ENCODE measurements at places on chromosomes 4 and X.
A peak's percentile ranks its signal among the peaks of the same experiment; 100 is the strongest.

- DNase-seq: peak; percentile 55
Measured at GRCh38 chr4:27692158-27692557, 831.5 kb downstream of the STIM2 start.

GRCh38 chr4:185820146-185821028 is 8.4 kb upstream of the SORBS2 start:
- no peak for DNase-seq

- DNase-seq: no peak
Measured at GRCh38 chr4:152961014-152961772, 25.1 kb downstream of the FHDC1 start.

DNA sequence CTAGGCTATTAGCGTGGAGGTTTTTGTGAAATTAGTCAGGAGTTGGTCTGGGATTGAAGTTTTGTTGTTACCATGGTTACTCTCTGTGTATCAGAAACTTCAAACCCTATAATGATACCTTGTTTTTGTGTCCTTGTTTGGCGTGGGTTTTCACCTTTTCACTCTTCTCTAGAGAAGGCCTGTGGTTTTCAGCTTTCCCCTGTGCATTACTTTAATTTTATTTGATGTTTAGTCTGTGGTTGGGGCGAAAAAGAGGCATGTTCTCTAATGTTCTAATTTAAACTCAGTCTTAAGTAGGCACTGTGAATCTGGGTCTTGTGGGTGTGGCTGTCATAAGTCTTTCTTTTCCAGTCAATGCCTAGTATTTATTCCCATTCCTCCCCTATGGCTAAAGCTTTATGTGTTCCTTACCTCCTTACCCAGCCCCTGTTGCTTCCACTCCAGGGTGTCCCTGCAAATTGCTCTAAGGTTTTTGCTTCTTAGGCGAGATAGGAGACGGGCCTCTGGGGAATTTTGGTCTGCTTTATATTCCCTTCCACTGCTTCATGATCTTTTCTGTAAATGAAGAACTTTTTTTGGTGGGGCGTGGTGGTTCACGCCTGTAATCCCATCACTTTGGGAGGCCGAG is 326.3 kb upstream of the ZCCHC13 start:
- no peak for DNase-seq

- DNase-seq: no peak
Measured at GRCh38 chr4:654503-654845, 19.6 kb downstream of the ATP5ME start.

DNA sequence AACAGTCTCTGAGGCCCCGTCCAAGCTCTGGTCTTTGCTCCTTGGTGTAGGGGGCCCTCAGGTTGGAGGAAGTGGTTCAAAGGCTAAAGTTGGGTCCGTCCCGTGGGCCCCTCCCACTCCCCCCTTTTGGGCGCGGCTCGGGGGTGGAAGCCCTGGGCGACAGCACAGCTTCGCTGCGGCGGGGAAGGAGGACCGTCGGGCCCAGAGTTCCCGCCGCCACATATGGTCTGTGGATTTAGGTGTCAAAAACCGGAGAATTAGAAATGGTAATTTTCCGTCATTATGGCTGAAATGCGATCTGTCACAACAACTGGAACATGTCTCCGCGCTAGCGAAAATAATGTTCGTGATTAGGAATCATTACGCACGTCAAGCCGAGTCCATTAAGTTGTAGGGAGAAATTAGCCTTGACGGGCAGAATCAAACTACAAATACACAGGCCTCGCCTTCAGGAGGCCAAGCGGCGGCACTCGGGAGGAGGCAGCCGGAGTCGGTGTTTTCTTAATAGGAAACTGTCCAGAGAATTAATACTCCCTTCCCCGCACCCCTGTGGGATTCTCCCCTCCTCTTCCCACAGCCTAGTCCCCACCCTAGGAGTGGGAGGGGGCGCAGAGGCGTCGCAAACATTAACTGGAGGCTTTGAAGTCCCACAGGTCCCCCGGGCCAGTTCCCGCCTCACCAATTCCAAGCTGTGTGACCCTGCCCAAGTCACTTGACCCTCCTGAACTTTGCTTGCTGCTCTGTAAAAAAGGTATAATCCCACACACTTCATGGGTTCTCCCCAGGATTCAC is 15.0 kb downstream of the NKX3-2 start:
- DNase-seq: no peak

DNA sequence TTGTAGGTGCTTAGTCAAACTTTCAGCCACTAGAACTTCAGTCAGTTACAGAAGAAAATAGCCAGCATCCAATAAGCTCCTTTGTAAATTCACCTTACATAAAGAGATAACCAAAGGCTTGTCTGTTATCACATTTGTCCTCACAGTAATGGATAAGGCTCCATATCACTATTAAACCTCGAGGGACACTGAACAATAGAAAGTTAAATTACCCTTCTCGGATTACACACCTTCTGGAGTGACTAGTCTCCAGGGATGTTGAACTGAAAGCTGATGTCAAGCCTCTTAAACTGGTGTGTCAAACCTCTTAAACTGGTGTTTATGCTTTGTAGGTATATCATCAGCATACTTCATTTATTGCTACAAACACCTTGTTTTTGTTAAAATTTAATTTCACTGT is 639.0 kb downstream of the CENPC start:
- no peak for DNase-seq

- peak; percentile 1 for DNase-seq
Measured at GRCh38 chr4:147550626-147551246, 66.5 kb upstream of the TMEM184C start.

DNA sequence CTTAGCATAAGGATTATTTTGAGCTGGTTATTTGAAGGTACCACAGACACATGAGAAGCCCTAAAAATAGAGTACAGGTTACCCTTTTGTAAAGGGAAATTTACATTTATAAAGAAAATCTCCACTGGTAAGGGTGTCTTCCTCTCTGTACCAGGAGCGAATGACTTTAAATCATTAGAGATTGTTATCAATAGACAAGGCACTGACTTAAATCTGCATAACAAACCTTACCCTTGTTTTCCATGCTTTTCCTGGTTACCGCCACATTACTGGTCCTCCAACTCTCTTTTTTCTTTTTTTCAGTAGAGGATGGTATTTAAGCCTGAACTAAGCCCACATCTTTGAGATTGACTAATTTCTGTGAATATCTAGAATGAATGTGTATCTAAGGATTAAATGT is 129.8 kb downstream of the SLC7A11 start:
- DNase-seq: no peak

- no peak for DNase-seq
Measured at GRCh38 chr4:20983763-20984575, 283.7 kb downstream of the PACRGL start.

- no peak for DNase-seq
Measured at GRCh38 chr4:52664479-52664878, 5.4 kb upstream of the USP46 start.

DNA sequence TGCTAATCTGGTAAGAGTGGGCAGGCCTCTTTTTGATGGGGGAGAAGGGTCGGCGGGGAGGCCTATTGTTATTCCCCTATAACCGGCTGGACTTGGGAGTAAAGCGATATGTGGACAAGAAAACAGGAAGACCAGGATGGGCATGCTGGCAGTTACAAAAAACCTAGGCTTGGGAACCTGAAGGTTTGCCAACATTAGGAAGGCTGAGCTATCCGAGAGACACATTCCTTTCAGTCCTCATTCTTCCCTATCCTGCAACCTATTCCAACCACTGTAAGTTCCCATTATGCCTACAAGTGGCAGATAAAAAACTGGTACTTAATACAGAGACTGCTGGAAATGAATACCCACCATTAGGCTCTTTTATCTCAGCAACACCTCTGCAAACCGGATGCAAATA is 32.4 kb upstream of the CT47C1 start:
- DNase-seq: no peak

DNA sequence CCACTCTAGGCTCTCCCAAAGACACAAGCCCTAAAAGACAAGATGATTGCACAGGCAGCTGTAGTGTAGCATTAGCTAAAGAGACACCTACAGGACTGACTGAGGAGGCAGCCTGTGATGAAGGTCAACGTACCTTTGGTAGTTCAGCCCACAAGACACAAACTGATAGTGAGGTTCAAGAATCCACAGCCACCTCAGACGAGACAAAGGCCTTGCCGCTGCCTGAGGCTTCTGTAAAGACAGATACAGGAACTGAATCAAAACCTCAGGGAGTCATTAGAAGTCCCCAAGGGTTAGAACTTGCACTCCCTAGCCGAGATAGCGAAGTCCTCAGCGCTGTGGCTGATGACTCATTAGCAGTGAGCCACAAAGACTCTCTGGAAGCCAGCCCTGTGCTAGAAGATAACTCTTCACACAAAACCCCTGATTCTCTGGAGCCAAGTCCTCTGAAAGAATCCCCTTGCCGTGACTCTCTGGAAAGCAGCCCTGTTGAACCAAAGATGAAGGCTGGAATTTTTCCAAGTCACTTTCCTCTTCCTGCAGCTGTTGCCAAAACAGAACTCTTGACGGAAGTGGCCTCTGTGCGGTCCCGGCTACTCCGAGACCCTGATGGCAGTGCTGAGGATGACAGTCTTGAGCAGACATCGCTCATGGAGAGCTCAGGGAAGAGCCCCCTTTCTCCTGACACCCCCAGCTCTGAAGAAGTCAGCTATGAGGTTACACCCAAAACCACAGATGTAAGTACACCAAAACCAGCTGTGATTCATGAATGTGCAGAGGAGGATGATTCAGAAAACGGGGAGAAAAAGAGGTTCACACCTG is 306.3 kb downstream of the ANK2 start:
- DNase-seq: peak; percentile 58

DNA sequence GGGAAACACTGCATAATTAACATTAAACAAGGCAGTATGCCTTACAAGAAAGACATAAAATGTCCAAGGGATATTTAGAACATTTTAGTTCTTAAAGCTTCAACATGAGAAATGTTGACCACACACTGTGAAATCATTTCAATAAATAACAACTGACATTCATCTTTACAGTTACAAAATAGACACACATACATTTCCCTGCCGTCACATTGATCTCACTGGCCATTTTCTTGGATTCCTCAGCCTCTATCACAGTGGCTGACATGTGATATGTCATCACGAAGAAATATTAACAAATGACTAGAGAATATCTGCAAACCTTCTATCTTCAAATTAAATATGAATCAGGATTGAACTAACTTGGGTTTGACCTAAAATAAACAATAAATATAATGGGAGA is 1.9 kb downstream of the CXCL2 start:
- DNase-seq: no peak

DNA sequence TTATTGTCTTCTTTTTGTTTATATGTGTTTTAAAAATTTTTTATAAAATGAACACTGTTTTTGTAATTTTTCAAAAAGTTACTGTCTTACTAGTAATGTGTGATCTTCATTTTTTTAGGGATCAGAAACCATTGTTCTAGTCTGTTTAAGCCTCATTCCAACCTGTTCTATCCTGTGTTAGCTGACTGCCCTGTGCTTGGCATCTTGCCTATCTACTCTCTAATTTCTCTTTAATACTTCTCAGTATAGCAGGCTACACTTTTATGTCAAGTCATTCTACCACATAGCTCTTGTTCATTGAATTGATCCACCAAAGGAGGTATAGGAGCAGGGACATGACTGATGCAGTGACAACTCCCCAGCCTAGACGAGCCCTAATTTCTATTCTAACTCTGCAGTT is 70.2 kb upstream of the PLS3 start:
- DNase-seq: no peak

DNA sequence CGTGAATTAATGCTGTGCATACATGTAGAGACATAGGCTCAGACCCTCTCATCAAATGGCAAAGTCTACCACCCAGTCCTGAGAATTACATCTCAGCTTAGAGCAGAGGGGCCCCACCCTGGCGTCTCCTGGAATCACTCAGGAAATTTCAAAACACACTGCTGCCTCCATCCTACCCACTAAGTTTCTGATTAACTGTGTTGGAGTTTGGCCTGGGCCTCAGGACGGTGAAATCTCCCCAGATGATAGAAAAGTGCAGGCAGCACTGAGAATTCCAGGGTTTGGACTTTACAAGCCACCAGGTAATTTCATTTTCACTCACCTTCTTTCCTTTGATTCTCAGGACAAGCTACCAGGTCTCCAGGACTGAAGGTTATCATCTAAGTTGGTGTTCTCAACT is 3.3 kb upstream of the FAM9C start:
- no peak for DNase-seq

- DNase-seq: no peak
Measured at GRCh38 chr4:131459430-131460101, 1689.5 kb upstream of the PCDH10 start.

DNA sequence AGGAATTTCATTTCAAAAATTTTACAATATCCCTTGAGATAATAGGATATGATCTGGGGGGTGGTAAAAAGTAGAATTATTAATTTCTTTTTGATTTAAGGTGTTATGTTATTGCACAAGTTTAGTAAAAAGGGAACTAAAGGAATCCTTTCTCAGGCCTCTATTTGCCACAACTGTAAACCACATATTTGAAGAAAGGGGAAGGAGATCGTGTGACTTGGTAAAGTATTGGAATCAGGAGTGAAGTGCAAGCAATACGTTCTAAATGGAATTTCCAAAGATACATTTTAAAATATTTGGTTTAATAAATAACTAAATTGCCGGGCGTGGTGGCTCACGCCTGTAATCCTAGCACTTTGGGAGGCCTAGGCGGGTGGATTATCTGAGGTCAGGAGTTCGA is 35.3 kb upstream of the SCRG1 start:
- DNase-seq: no peak

DNA sequence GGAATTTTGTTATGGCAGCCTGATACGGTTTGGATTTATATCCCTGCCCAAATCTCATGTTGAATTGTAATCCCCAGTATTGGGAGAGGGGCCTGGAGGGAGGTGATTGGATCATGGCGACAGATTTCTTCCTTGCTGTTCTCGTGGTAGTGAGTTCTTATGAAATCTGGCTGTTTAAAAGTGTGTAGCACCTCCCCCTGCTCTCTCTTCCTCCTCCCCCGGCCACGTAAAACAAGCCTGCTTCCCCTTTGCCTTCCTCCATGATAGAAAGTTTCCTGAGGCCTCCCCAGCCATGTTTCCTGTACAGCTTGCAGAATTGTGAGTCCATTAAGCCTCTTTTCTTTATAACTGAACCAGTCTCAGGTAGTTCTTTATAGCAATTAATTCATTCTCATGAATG is 37.9 kb downstream of the SUPT20HL2 start:
- no peak for DNase-seq

Measured in ACHN (cell line).